ENCODE measurements at places on chromosomes 7 and 10. TPM values are rescaled to one million over a fixed set of nuclear protein-coding genes. Genes with fewer than 3 reads are reported as not detected.

DNA sequence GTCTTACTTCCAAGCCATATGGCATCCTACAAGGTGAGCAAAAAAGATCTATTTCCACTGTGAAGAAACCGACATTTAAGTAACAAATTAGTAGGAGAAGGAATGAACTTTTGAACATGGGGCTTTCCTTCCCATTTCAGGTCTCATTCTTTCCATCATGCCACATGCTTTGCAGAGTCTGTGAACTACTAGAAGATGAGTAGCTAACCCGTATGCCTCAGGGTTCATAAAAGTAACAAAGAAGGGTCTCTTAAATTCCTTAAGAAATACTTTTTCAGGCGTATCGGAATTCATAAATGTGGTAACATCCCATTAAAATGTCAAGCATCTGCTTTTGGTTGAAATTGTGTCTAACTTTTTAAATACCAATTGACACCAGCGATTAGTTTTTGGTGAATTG, 81.3 kb upstream of the TNS3 start:
- no peak for DNase-seq

The BLNK gene
- 1.4 TPM for total RNA-seq

GRCh38 chr10:110845756-110846620, 25.7 kb upstream of the PDCD4 start:
- peak; percentile 44 for DNase-seq

GRCh38 chr7:77538281-77539212, 1.5 kb downstream of the PTPN12 start:
- peak; percentile 95 for DNase-seq

DNA sequence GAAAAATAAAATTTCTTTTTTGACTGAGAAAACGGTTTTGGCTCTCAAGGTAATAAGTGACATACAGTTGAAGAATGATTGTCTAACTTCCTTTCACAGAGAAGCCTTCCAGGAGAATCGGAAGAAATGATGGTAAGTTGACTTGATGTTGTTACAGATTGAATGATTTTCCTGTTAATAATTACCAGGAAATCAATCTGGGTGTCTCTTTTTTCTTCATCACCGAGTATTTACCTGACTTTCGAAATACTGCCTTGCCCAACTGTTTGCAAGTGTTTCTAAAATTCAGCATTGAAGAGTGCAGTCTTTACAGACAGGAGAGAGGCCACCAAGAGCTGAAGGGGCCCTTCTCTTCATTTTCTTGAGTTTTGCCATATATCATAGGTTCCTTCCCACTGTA, 4.0 kb downstream of the ITIH2 start:
- DNase-seq = no peak

DNA sequence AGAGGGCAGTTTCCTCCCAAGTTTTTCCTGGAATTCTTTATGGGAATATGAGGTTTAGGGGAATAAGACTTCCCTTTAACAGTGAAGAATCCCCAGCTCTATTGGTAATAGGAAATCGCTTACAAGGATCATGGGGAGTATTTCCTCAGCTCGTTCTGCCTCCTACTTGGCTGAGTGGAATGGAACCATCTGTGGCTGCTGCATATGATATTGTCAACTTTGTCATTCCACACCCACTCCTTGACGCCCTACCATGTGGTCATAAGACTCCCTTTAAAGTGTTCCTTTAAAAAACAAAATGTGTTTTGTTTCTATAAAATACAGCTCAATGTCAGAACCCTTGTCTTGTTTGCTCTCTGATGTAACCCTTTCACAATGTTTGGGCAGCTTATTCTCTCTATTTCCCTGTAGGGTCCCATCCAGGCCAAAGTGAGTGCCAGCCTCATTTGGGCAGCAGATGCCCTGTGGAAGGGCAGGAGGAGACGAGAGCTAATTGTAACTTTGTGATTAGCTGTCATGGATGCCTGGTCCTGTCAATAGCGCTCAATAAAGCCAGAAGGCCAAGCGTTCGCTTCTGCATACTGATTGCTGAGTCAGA, 33.8 kb upstream of the ATRNL1 start:
- no peak for DNase-seq

Measured in sigmoid colon (tissue), 7 donors.